ENCODE measurements at places on chromosomes 12 and 14.

DNA sequence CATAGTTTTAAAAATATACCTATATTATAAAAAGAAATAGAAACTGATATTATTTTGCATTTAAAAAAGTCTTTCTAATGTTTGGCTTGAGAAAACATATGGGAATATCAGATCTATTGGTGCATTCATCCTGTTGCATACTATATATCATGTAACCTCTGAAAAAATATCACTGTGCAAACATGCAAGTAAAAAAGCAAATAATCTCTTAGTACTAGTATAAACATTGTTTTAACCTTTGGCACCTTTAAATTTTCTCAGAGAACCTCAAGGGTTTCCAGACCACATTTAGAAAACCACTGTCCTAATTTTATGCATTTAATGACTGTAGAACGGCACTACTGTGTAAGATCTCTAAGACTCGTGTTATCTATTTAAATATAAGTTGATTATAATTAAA, 416.8 kb downstream of the LRFN5 start:
- no peak for DNase-seq

GRCh38 chr12:65828711-65829339, 4.5 kb downstream of the HMGA2 start:
- DNase-seq, result no peak

DNA sequence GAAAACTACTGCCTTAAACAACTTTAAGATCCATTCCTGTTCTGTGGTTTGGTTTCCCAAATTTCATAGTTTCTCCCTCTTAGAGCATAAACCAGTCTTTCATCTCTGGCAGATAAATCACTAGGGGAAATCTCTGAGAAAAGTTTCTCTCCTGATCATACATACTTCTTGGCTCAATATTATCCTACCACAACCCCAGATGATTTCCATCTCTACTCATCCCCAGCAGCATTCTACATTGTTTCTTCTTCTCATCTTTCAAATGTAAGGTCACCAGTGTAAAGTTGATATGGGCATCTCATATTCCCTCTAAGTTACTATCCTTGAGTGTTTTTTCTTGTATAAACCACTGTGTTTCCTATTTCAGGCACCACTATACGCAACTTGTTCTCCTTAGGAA, 45.9 kb upstream of the PLEKHG7 start:
- DNase-seq, result no peak

- DNase-seq, result no peak
These were observed 96.2 kb upstream of the USP15 start for GRCh38 chr12:62164036-62164435.

- no peak for DNase-seq
These were observed 42.6 kb upstream of the PRIMA1 start for GRCh38 chr14:93830753-93831461.

GRCh38 chr14:93799989-93800921, 12.0 kb upstream of the PRIMA1 start:
- DNase-seq, result no peak

DNA sequence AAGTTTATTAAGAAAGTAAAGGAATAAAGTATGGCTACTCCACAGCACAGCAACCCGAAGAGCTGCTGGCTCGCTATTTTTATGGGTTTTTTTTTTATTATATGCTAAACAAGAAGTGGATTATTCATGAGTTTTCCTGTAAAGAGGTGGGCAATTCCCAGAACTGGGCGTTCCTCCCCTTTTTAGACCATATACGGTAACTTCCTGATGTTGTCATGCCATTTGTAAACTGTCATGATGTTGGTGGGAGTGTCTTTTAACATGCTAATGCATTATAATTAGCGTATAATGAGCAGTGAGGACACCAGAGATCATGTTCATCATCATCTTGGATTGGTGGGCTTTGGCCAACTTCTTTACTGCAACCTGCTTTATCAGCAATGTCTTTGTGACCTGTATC, 372.5 kb downstream of the ZFP36L1 start:
- no peak for DNase-seq

- DNase-seq, result no peak
These were observed 100.6 kb downstream of the ETV6 start for GRCh38 chr12:11749943-11750690.

DNA sequence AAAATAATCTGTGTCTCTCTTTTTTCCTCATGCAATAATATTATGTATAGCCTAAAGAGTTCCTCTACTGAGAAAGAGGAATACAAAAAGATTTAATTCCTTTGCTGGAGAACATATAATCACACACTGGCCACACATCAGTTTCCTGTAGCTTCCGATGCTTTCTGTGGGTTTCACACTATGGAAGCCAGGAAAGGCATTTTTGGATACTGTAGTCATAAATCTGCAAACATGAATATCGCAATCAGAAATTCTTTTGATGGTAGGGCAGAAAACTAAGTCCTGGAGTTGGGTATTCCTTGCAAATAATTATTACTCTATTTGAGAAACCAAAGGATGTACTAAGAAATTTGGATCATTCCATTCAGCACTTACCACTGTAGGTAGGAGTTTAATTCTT, 260.0 kb downstream of the ACSS3 start:
- DNase-seq, result no peak

- no peak for DNase-seq
These were observed at the start of gene DYRK4 for GRCh38 chr12:4562034-4562657. TSS of gene DYRK4 (plus strand) at chr12:4562208. CDS start at chr12:4562246, 38 bp downstream.

Measured in activated naive CD4-positive, alpha-beta T cell (primary cell).